ENCODE measurements at places on chromosomes 1 and 21.

GRCh38 chr21:18041012-18041411 is 203.6 kb upstream of the CHODL start:
- DNase-seq: no peak

DNA sequence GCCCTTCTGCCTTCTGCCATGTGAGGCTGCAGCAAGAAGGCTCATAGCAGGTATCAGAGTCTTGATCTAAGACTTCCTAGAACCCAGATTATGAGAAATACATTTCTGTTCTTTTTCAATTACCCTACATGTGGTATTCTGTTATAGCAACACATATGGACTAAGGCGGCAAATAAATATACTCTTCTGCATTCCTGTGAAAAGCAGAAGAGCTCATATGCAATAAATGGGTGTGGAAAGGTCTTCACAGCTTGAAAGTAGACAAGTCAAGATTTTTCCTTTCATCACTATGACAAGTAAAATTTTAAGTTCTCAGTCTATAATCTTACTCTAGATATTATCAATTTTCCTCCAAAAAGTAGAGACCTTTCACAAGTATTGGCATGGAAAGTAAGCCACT is 36.6 kb downstream of the TNFSF18 start:
- no peak for DNase-seq

DNA sequence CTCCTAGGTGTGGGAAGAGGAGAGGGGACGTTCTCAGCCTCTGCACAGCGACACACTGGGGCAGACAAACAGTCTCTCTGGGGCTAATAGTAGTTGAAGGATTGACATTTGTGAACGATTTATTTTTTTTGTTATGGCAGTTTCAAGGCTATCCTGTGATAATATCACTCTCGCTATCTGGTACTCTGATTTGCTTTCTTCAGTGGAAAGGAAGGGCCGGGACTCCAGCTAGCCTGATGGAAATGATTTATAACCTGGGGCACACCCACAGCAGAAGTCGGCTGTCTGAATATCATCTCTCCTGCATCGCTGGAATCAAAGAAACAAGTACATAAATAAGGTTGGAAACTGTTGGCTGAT is 122.7 kb downstream of the KCNN3 start:
- DNase-seq: no peak

- DNase-seq: no peak
Measured at GRCh38 chr1:97996880-97997279, 76.0 kb upstream of the DPYD start.

DNA sequence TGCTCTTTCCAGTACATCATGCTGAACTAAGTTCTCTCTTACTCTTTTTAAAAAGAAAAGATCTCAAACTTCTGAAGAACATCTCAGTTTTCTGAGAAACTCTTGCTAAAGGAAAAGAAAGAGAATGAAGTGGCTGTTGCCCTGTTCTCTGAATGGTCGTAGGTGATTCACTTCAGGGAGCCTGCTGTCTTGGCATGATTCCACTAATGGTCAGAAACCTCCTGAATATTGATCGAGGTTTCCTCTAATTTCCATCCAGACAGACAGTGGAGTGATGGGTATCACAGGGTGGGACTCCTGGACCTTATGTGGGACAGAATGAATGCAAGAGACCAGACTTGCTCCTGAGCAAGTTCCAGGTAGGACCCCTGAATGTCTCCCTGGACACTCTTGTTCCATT is 2.5 kb downstream of the FCRL2 start:
- no peak for DNase-seq

GRCh38 chr1:239947801-239948200 is 143.9 kb upstream of the FMN2 start:
- no peak for DNase-seq

- no peak for DNase-seq
Measured at GRCh38 chr1:40856656-40857302, 5.4 kb downstream of the CITED4 start.

DNA sequence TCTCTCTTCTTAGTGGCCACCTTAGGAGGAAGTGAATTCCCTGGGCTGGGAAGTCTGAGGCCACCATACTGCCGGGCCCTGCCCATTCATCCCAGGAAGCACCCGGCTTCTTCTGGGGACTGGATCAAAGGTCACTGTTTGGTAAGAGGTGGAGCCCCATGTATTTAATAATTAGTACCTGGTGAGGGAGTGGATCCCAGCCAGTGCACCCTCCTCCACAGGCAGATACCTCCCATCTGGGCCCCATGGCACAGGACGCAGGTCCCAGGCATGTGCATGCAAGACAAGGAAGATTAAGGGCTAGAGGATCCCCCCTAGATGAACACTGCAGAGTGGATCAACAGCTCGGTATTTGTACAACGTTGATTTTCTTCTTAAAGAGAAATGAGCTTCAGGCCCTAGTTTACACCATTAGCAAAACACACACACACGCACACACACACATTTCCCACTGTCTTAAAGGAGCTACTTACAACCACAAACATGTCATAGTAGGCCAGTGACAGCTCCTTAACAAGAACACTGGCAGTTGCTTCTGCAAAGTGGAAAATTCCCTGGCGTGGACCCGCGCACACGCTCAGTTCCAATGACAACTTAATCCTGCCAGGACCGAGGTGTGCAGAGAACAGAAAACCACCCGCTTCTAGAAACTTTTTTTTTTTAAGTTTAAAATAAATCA is 90.7 kb downstream of the MRPL37 start:
- peak; percentile 57 for DNase-seq

GRCh38 chr1:27333717-27334279 is 8.0 kb upstream of the SYTL1 start:
- no peak for DNase-seq

GRCh38 chr1:15177710-15178166 is 24.2 kb downstream of the TMEM51 start:
- no peak for DNase-seq

- no peak for DNase-seq
Measured at GRCh38 chr21:27799861-27800260, 833.0 kb upstream of the ADAMTS5 start.

DNA sequence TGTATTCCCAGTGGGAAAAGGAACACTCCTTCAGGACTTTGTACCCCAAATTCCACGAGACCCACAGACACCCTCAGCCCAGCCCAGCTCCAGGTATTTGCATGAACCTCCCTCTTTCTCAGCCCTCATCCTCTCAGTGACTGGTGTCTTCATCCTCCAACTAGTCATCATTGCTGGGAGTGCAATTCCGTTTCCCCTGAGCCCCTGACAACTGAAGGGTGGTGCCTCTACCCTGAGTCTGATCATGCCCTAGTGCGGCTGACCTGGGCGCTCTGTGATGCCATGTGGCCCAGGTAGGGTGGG is 3.8 kb upstream of the ZNF692 start:
- no peak for DNase-seq

- DNase-seq: no peak
Measured at GRCh38 chr1:221556435-221556834, 185.5 kb downstream of the DUSP10 start.

- no peak for DNase-seq
Measured at GRCh38 chr1:213622365-213623063, 365.3 kb upstream of the PROX1 start.

DNA sequence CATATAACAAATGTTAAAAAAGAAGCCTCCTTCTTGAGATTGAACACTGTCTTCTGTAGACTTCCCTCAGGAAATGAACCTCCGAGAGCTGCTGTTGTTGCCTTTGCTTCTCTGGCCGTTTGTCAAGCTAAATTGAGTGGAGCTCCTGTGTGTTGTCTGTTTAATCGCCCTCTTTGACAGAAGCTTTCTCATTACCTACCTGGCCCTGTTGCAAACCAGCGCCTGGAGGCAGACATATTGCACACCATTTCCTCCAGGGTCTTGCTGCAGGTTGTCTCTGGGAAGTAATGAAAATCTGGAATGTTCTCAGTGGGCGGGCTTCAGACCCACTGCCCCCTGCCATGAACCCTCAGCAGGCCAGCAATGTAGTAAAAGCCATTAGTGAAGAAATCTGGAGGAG is 83.3 kb downstream of the GABPA start:
- no peak for DNase-seq

DNA sequence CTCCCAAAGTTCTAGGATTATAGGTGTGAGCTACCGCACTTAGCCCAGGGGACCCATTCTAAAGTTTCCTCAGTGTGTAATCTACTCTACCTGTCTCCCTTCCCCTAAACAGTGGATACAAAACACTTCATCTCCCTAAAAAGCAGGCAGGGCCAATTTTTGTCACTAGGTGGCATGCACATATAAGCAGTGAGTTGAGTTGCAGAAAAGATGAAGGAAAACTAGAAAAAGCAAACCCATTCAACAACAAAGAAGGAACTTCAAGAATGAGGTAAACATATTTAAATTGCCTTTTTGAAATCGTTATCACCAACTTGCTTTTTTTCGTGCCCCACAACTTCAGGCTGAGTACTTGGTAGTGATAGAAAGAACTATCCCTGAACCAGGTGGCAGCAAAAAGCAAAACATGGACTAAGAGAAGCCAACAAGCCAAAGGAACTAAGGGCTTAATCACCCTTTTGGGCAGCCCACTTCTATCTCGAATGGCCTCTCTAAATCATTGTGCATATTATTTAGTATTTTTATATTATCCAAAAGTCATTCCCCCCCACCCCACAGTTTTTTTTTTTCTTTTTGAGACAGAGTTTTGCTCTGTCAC is 19.7 kb upstream of the ALDH9A1 start:
- DNase-seq: peak; percentile 63

DNA sequence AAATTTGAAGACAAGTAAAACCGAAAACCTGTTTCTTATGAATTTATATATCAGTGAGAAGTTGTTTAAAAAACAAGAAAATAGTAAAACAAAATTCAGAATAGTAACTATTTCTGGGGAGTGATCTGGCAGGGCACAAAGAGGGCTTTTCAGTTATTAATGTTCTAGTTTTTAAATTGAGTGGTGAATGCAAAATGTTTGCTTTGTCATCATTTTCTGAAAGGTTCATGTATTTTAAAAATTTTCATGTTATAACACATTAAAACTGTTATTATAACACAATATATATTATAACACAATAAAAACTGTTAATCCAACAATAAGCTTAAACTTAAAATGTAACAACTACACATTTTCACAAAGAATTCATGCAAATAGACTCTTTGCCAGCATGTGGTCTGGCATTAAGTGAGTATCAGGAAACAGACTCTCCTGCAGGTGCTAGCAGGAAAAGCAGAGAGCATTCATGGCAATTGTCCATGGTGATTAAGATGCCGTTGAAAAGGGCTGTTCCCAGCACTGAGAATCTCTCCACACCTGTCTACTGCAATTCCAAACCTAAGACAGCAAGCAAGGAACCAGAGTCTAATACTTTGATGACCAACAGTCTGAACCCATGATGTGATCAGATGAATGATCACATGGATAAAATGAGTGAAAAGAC is 204.9 kb downstream of the TBX15 start:
- DNase-seq: no peak

GRCh38 chr1:173064011-173064410 is 13.3 kb upstream of the TNFSF18 start:
- DNase-seq: no peak

- no peak for DNase-seq
Measured at GRCh38 chr1:222989443-222989842, 153.6 kb downstream of the TLR5 start.

DNA sequence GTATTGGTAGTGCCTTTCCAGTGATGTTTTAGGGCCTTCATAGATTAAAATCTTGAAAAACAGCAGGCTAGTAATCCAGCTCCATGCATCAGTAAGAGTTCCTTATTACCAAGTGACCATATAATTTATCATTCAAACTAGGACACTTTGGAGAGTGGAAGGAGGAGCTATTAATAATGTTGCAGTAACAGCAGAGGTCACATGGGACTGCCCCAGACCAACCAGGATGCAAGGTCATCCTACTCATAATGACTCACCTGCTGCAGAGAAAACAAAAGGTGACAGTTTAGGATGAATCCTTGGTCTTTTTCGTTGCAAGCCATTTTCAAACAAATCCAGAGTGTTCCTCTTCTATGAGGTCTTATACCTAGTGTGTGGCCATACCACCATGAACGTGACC is 187.4 kb downstream of the NUF2 start:
- no peak for DNase-seq

DNA sequence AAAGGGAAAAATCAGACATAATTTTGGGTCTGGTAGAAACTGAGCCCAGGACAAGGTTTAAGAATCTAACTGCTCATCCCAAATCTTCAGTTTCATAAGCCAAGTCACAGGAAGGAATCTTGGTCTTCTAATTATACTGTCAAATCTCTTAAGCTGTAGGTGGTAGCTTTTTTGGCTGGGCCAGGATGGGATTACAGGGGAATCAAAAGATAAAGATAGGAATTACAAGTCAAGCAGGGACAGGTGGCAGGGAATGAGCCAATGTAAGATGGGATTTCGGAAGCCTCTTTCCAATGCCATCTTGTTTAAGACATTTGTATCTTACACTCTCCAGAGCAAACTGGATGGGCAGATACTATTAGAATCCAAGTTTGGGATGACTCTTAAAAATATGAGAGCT is 383.5 kb downstream of the KCNH1 start:
- DNase-seq: no peak

GRCh38 chr1:179029321-179029759 is 3.6 kb downstream of the FAM20B start:
- no peak for DNase-seq

- no peak for DNase-seq
Measured at GRCh38 chr1:30511563-30511962, 211.8 kb downstream of the MATN1 start.

GRCh38 chr21:46098303-46099141 is 610 bp downstream of the COL6A2 start:
- DNase-seq: peak; percentile 52

DNA sequence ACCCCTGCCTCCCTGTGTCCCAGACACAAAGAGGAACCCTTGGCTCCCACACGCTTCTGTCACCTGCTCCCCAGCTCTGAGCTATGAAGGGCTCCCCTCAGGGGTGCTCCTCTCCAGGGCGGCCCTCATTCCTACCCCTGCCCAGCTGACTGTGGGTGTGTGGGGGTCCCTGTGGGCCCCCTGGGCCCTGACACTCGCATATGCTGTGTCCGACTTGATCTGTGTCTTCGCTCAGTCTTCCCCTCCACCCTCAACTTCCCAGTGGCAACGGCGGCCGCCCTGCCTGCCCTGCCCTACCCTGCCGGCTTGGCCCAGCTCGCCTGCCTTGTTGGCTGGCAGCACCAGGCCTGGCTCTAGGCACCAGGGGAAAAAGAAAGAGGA is 1.2 kb downstream of the KCNQ4 start:
- DNase-seq: no peak

DNA sequence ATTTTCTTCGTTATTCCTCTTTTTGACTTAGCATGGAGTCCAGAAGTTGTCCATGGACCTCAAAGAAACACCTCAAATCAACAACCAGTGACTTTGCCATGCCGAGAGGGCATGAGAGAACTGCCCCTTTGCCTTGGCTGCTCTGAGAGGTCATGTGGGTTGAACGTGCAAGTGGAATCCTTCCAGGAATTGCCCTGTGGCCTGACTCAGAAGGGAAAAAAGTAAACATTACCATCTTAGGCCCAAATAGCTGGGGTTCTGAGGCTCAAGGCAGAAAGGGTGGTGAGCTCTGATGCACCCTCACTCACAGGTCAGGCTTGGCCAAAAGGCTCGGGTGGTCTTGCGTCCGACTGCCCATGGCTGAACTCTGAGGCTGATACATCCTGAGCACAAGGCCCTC is 15.1 kb downstream of the STUM start:
- DNase-seq: no peak

All from activated naive CD4-positive, alpha-beta T cell treated with anti-CD3 and anti-CD28 coated beads, Interleukin-2, amount 10 ng/mL, durations not matched to agents 7 days and 5 days (primary cell).